ENCODE measurements at places on chromosomes 12 and 14. TPM values are rescaled to one million over a fixed set of nuclear protein-coding genes. Genes with fewer than 3 reads are reported as not detected.

Gene ANKS1B
- 0.21 TPM for total RNA-seq

Gene TNS2
- 2.1 TPM for total RNA-seq

Gene DAZAP2
- total RNA-seq: 88.0 TPM

Gene IL23A
- 46.1 TPM for total RNA-seq

Gene A2M
- not detected for total RNA-seq

Gene REP15
- total RNA-seq: 0.17 TPM

Gene INHBE
- total RNA-seq: 1.2 TPM

Gene AKAP3
- total RNA-seq: 2.9 TPM

Gene RPAP3
- total RNA-seq: 52.0 TPM

Gene TUBA1B
- total RNA-seq: 2,430 TPM

Gene HOXC10
- not detected for total RNA-seq

Gene GZMH
- 151 TPM for total RNA-seq

Gene TMEM132D
- total RNA-seq: not detected

Gene AICDA
- total RNA-seq: not detected

Gene SPX
- 0.51 TPM for total RNA-seq

Gene TEX22
- total RNA-seq: 2.4 TPM

Gene KLRK1
- 125 TPM for total RNA-seq

All from activated CD8-positive, alpha-beta memory T cell treated with anti-CD3 and anti-CD28 coated beads for 36 hours (primary cell).